ENCODE measurements at places on chromosomes 4 and X.

DNA sequence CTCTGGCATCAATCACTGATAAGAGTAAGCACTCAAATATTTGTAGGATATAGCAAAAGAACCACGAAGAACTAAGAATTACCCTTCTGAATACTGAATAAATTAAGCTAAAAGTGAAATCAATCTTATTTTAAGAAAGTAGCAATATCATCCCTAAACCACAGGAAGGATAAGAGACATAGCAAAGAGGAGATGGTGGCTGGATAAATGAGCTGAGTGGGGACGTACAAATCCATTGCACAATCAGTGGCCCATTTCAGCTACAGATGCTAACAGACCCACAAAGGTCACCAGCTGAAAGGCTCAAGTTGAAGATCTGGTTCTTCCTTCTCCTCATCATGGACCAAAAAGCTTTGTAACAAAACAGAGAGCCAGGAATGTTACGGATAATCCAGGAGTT, 77.1 kb downstream of the SLC9A7 start:
- DNase-seq: no peak

GRCh38 chrX:153908219-153908860, 3.9 kb downstream of the AVPR2 start:
- no peak for DNase-seq

- no peak for DNase-seq
These were observed 655.3 kb upstream of the FRG1 start for GRCh38 chr4:189285377-189285776.

GRCh38 chr4:109967798-109968520, 55.3 kb downstream of the EGF start:
- no peak for DNase-seq

GRCh38 chrX:39907964-39908661, 189.6 kb downstream of the BCOR start:
- DNase-seq: peak; percentile 86

- no peak for DNase-seq
These were observed 807 bp downstream of the SEL1L3 start for GRCh38 chr4:25861951-25862410.

DNA sequence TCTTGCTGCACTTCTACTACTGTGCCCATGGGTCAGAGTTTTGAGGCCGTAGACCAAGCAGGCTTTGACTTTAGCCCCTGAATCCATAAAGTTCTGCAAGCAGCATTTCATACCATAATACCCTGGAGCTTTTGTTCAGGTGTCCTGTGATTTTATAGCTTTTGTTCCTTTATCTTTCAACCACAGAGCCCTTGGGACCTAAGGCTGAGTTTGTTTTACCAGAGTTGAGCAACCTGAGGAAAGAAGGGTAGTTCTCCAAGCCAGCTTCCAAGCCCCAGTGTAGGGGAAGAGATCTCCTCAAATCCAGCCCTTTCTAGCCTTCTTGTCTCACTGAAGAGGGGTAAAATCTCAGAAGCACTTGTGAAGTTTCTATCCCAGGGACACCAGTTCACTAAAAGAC, 35.1 kb downstream of the MAGED2 start:
- no peak for DNase-seq

GRCh38 chr4:100869276-100869675, 351.5 kb upstream of the EMCN start:
- no peak for DNase-seq

DNA sequence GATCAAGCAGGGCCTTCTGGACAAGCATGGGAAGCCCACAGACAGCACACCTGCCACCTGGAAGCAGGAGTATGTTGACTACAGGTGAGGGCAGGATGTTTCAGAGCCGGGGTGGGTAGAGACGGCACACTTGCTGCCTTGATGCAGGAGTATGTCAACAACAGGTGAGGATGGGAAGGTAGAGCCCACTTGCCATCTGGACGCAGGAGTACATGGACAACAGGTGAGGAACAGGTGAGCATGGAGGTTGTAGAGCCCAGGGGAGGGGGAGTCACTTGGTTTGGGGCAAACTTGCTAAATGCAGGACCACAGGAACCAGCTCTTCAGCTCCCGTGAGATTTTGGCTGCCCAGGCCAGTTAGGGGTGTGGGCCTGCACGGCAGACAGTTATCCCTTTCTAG, 12.0 kb downstream of the DKC1 start:
- DNase-seq: no peak

DNA sequence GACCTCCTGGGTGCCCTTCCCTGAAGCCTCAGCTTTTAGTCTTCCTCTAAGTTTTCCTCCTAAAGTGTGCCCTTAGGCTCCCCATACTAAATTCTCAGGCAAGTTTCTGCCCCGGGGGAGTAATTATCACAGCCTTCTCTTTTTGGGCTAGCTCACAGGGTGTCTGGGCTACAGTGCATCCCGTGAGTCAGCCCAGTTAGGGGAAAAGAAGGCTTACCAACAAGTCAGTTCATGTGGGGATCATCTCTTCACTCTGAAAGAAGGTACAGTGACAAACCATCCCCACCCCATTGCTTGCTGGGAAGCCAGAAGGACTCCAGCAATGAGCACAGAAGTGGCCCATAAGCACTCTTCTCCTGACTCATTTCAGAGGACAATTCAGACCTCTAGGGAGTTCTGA, 134.7 kb upstream of the FAM9C start:
- no peak for DNase-seq

DNA sequence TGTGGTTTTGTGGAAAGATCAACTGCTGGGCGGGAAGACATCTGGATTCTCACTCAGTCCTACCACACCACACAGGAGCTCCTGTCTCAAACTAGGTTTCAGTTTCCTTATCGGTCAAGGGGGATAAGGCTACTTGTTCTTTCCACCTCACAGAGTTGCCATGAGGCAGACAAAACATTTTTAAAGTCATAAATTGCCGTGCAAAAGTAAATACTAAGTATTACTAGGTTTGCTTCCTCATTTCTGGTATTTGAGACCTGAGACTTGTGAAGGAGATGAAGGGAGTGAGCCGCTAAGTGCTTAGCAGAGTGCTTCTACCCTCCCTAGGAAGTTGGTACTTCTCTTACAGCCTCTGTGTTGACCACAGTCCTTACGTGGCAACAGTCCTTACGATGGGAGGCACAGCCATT, 1.5 kb downstream of the LAP3 start:
- no peak for DNase-seq
